Caco-2 (cell line): ENCODE measurements at places on chromosomes 12 and 14.
A peak's percentile ranks its signal among the peaks of the same experiment; 100 is the strongest.

GRCh38 chr14:72476657-72477499, 417.0 kb downstream of the DPF3 start:
- DNase-seq, result no peak

DNA sequence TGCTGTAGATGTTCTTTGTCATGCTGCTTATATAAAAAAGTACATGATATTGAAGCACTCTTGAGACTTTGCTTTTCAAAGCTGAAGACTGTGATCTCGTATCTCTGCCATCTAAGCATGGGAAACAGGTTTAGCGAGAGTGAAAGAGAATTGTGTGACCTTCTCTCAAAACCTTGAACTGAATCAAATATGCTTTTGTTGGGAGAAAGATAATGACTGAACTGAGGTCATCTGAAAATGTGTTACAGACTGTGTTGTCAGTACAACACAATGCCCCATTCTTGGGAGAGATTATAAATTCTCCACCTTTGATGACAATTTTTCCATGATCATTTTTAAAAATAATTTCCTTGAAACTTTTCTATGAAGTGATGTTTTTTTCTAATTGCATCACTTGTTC, 272.1 kb upstream of the SEL1L start:
- no peak for DNase-seq

DNA sequence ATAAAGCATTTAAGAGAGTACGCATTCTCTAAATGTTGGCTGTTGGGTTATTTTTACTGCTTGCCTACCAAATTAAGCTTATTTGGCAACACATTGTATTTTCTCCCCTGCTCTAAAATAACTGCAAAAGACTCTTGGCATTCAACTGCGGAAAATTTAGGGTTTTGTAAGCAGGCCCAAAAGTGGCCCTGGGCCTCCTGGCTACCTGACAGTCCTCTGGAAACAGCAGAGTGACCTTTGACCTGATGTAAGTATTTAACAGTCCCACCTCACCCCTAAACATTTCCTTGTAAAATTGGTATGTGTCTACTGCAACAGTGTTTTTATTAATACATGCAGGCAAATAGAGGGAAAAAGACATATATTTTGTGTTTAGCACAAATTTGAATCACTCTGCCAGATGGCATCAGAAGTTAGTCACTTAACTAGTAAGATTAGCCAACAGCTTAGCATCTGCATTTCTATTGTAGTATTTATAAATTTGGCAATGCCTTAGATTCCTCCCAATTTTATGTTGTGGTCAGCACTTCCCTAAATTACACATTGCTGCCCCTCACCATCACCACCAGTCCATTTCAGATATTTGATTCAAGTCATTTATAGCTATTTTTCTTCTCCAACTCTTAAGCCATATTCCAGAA, 11.2 kb downstream of the LLPH start:
- DNase-seq, result no peak

DNA sequence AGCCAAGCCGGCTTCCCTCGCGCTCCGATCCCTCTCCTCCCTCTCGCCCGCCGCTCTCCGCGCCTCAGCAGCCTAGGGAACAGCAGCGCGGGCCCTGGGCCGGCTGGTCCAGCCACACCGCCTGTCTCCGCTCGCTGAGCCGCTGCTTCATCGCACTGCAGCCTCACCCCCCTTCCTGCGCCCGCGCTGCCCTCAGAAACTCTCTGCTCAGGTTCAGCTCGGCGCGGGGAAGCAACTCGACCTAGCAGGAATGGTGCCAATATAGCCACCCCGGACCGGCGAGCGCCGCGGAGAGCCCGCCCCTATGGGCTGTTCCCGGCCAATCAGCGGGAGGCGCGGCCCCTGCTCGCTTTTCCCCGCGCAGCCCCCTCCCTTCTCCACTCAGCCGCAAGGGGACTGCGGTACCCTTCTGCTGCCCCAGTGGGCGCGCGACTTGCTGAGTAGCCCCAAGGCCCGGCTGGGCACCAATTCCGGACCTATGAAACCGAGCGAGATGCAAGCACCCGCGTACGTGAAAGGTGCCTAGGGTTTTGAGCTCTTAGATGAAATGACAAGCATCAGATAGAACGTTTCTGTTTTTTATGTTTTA, at the start of gene ADAMTS20:
Gene ADAMTS20 (minus strand): TSS at position 233 of the 589 bp plus-strand sequence. CDS start 282 bp downstream, outside the sequence.
- no peak for DNase-seq

DNA sequence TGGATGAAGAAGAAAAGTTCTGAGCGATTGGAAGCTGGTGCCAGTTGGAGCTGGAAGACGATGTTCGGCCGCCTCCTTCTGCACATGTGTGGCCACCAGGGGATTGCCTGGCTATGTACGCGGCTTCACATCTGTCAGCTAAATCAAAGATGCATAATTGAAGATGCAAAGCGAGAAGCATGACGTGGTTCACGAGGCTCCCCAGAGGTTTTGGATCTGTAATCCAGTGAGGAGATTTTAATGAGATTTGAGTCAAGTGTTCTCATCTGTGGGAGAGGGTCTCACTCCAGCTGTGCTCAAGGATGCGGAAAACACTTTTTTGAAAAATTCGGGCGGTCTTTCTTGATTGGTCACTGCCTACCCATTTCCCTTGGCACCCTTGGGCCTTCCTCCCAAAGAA, 94.6 kb downstream of the PAX9 start:
- no peak for DNase-seq

DNA sequence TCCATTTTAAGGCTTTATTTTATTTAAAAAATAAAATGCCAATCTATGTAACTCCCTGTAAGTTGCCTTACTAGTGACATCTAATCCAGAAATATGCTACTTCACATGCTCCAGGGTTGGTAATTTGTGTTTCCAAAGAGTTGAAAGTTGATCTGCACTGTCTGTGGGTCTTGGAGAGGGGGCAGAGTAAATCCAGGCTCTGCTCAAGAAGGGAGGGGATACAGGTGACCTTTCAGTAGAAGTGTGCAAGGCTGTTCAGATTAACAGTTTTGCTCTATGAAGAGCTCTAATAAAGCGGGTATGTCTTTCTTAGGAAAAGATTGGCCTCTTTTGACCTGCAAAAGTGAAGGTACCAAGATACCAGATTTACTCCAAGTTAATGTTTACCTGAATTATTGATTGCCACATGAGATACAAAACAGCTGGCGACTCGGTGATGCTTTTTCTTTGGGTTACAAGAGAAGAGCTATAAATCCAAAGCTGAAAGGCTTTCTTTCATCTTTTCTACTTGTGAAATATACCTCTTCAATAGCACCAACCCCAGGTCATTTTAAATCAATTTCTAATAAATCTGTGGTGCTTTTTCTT, 75.6 kb upstream of the FLRT2 start:
- DNase-seq, result no peak

DNA sequence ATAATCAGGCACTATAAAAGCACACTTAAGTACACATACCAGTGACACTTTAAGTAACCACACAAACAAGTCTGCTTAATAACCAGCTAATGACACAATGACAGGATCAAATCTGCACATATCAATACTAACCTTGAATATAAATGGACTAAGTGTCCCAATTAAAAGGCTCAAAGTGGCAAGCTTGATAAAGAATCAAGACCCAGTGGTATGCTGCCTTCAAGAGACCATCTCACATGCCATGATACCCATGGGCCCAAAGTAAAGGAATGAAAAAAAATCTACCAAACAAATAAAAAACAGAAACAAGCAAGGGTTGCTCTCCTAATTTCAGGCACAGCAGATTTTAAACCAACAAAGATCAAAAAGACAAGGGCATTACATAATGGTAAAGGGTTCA, 470.4 kb downstream of the TRHDE start:
- DNase-seq, result no peak

GRCh38 chr14:55794655-55795595, 214.9 kb downstream of the KTN1 start:
- DNase-seq, result peak; percentile 10

DNA sequence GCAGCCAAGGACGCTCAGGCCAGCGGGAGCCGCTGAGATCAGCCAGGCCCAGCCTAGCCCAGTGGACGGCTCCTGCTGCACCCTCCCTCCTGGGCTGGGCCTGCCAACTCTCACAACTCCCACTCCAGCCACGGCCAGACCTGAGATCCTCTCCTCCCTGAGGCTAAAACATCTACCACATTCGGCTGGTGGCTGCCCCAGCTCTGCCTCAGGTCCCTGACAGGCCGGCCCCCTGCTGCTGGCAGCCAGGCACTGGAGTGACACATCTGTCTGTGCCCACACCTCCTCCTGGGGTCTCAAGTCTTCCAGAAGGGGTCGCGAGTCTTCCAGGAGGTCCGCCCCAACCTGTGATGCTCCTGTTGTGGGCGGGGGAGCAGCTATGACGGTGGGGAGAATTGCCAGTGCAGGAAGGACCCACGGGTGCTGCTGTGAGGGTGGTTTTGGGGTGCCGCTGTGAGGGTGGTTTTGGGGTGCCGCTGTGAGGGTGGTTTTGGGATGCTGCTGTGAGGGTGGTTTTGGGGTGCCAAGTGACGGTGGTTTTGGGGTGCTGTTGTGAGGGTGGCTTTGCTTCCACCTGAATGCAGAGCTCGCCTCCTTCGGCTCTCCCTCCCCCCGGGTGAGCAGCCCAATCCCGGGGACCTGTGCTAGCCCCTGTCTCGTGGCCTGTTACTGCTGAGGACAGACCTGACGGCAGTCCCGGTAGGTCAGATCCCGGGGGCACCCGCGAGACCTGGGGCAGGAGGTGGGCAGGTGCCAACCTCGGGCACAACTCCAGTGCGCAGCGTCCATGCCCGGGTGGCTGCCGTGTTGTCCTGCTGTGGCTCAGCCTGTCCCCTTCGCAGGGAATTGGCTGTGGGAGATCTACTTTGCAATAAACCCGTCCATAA, 27.5 kb upstream of the C14orf180 start:
- no peak for DNase-seq

DNA sequence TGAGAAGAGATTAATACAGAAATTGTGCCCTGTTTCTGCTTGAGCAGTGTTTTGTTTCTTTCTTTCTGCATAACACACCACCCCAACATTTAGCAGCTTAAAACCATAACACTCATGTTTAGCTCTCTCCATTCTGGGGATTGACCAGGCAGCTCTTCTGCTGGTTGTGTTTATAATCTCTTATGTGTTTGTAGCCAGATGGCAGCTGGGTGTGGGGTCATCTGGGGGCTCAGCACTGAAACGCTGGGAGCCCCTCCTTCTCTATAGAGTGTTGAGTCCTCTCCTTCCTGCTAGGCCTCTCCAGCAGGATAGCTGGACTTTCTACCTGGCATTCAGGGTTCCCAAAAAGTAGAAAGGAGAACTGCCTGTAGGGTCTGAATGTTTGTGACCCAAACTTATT, 270.6 kb downstream of the TTC8 start:
- no peak for DNase-seq

DNA sequence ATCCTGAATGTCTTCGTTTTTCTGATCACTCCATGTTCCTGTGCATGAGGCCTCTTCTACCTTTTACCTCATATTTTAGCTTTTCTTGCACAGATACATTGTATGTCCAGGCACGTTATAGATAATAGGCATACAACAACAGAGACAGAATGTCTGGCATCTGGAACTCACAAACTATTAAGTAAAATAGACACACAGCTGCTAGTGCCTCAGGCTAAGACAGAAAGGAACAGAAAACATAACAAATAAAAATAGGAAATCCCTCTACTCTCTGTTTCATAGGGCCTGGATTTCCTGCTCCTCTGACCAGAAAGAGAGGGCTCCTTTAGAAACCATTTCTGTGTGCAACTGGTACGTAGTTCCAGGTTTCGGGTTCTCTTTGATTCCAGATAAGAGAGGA, 48.6 kb downstream of the ATXN7L3B start:
- DNase-seq, result no peak

DNA sequence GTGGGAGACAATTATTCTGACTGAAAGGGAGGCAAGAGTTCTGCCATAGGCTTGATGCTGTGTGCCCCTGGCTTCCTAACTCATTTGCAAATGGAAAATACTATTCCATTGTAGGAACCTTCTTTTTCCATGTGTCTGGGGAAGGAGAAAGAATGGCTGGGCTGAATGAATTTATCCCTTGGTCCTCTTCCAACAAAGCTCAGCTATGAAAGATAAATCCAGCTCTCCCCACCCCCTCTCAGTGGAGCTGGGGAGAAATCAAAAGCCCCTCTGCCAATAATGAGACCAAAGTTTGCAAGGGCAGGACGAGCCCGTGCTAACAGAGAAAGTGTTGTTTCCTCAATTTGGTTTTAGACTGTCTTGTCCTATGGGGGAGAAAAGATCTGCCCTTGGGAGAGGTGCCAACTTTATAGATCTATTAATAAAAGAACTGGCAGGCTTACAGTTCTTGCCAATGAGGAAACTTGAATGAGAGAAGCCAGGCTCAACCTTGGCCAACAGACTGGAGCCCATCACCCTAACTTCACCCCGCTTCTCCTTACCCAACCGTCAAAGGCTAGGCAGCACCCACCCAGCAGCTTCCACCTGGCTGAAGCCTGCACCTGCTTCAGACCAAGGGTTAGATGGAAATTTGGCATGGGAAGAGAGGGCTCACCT, 8.9 kb upstream of the TCL1B start:
- DNase-seq, result no peak

DNA sequence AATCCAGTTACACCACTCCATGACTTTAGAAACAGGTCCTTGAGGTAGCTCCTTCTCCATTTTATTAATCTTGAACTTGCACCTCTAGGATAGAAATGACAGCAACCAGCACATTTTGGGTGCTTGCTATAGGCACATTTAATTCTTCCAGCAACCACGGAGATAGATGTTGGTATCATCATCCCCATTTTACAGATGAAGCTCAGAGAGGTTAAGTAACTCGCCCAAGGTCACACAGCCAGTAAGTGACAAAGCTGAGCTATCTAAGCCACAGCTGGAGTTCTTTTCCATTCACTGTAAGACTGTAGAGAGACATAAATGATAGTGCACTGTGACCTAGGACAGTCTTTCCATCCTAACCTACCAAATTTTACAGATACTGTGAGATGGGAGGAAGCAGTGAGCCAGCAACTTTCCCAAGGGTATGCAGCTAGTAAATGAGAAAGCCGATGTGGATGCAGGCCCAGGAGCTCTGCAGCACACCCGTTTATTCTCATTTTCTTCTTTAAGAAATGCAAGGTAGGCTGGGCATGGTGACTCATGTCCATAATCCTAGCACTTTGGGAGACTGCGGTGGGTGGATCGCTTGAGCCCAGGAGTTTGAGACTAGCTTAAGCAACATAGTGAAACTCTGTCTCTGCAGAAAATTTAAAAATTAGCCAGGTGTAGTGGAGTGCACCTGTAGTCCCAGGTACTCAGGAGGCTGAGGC, 103.2 kb downstream of the TBX5 start:
- no peak for DNase-seq

- no peak for DNase-seq
Observed at GRCh38 chr12:23987046-23987445, 37.6 kb upstream of the SOX5 start.

- DNase-seq, result no peak
Observed at GRCh38 chr12:72041811-72042210, 103.2 kb downstream of the TPH2 start.

DNA sequence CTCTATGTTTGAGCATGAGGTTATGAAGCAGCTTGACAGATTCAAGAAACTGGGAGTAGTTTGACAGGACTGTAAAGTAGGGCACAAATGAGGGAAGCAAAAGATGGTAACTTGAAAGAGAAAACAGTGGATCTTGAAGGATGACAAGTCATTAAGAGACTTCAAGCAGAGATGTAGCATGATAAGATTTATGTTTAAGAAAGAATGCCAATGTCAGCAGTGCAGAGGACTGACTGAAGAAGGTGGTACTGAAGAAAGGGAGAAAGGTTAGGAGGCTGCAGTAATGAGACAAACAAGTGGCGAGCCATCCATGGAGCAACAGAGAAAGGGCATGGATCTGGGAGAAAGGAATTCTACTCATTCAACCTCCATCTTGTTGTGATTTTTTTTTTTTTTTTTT, 120.2 kb upstream of the RAP1B start:
- DNase-seq, result no peak
